ENCODE measurements at places on chromosomes 12 and 14.
A peak's percentile ranks its signal among the peaks of the same experiment; 100 is the strongest.

- DNase-seq = peak; percentile 36
Measured at GRCh38 chr12:122917507-122918121, 21.7 kb upstream of the VPS37B start.

DNA sequence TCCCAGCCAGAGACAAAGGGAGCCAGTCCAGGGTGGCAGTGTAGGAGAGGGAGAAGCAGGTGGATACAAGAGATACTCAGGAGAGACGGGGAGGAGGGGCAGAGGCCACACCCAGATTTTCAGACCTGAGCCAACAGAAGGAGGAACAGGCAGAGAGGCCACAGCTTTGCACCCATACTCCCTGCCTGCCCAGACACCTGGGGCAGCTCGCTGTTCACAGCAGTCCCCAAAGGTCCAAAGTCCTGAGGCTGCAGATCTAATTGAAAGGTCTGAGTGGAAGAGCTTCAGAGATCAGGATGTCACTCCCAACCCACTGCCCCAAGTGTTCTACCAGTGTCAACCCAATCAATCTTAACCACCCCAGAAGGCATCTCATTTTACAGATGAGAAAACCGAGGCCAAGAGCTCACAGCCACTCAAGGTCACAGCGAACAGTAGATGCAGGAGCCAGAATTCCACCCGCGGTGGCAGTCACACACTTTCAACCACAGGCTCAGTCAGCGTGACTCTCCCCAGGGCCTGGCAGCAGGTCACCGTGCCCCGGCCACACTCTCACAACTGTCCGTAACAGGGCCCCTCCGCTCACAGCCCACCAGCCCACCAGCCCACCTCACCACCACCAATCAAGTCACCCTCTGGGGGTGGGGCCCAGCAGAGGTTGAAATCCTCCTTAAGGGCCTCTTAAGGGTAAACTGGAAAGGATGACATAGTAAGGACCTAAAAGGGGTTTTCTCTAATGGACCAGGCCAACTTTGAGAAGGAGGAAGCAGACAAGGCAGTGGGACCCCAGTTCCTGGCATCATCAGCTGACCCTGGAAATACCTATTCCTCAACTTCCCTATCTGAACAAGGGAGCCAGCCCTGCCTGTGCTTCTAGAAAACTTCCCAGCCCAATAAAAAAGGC lies 33.3 kb downstream of the ACTN1 start:
- DNase-seq = no peak

DNA sequence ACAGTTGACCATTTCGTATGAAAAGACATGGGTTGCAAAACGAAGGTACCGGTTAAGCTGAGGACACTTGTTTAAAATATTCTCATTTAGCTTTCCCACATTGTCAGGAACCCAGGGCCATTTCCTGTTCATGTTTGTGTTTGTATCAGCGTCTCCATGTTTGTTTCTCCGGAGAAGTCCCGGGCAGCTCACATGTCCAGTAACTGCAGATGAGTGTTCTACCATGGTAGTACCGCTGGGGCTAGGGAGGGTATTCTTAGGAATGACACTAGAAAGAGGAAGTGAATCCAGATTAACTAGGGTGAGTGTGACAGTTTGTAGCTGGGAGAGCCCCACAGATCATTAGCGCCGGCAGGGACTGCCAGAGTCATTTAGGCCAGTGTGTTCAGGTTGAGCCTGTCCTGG lies 50.0 kb upstream of the EVL start:
- DNase-seq = peak; percentile 68

- DNase-seq = no peak
Measured at GRCh38 chr14:23877538-23878180, 75.9 kb upstream of the DHRS4 start.

Measured in right lung (tissue), 10 donors.